ENCODE measurements at places on chromosomes 3 and 15. TPM values are rescaled to one million over a fixed set of nuclear protein-coding genes. Genes with fewer than 3 reads are reported as not detected.

GREM1 gene
- 0.95 TPM for total RNA-seq

NAALADL2 gene
- total RNA-seq: 21.0 TPM

RPL22L1 gene
- 46.2 TPM for total RNA-seq

IL20RB gene
- 0.71 TPM for total RNA-seq

All from thoracic aorta (tissue), 2 donors.